ENCODE measurements at places on chromosomes 11 and 22.

- no peak for DNase-seq
Measured at GRCh38 chr11:12141283-12141682, 30.9 kb downstream of the MICAL2 start.

DNA sequence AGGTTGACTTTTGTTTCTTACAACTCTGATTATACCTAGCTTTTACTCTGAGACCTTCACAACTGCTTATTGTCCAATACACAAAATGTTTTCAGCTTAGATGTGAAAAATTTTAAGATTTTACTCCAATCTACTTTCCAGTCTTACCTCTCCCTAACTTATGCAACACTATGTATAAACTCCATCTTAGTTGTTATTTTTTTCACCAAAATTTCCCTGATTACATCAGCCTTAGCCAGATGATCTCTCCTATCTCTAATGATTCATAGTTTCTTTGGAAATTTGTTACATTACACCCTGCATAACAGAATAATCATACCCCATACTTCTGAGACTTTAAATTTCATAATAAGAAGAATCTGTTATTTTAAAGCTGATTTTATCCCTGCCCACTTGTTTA, 621.0 kb upstream of the ANO3 start:
- no peak for DNase-seq

- DNase-seq = no peak
Measured at GRCh38 chr11:126083829-126084607, 21.4 kb upstream of the CDON start.

- no peak for DNase-seq
Measured at GRCh38 chr11:35304386-35304775, 115.0 kb downstream of the SLC1A2 start.

DNA sequence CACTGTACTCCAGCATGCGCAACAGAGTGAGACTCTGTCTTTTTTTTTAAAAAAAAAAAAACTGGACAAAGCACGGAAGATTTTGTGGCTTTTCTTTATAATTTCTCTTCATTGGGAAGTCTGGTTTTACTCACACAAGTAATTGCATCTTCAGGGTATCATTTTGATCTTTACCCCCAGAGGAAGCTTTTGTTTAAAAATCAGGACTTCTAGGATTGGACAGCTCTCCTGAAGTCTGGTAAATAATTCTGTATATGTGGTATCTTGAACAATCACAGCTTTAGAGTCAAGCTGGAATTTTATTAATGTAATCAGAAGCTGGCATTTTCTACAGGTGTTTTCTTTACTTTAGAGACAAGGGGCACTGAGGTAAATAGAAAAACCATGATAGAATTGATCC, 208.1 kb upstream of the NARS2 start:
- no peak for DNase-seq

- DNase-seq = no peak
Measured at GRCh38 chr11:132054822-132055221, 684.4 kb downstream of the NTM start.

GRCh38 chr11:79393362-79394043, 47.3 kb downstream of the TENM4 start:
- no peak for DNase-seq

DNA sequence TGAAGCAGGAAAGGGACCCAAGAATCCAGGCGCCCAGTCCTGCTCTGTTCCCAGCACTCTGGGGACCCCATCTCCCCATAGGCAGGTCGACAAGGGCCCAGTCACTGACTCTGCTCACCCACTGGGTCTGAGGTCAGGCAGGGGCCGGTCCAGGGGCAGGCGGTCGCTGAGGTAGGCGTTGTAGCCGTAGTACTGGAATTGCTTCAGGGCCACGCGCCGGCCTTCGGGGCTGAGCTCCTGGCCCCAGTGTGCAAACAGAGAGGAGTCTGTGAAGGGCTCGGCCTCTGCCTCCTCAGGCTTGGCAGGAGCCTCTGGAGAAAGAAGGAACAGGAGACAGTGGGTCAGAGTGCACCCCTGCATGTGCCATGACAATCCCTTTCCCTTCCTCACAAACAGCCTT, 95.6 kb upstream of the CSNK2A3 start:
- no peak for DNase-seq

DNA sequence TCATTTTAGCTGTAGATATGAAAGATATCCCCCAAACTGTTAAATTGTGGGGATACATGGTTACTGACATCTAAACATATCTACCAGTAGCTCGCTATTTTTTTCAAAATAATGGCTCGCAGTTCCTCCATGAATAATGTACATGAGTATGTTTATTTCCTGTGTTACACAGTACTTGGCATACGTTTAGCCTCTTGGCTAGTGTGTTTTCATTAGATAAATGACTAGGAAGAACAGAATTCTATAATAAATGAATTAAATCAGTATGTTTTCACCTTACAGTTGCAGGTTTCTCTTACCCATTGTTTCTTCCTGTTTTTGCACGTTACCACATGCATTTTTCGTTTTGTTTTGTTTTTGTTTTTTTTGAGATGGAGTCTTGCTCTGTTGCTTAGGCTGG, 21.8 kb downstream of the RNF169 start:
- no peak for DNase-seq

DNA sequence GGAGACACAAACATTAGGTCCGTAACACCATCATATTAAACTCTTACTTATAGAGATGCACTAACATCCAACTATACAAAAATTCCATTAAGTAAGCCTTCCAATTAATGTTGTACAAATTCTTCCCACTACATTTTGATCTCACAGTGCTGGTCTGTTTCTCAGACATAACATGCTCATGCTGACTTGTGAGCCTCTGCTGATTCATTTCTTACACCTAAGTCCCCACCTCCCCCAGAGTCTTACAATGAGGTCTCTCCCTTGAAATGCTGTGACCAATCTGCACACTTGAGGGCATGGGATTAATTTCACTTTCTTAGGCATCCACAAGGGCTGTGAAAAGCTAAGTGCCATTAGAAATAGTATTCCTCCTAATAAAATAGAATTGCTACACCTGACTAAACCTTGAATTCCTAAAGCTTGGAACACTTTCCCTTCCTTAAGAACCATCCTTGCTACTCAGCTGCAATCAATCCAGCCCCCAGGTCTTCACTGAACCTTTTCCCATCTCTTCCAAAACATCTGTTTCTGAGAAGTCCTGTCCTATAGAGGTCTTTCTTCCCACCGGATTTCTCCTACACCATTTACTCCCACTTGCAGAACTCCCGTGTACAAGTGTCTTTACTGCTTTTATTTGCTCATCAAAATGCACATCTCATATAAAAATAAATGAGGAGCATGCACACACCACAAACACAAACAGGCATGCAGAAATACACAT, 2.0 kb downstream of the HBG1 start:
- DNase-seq = no peak

DNA sequence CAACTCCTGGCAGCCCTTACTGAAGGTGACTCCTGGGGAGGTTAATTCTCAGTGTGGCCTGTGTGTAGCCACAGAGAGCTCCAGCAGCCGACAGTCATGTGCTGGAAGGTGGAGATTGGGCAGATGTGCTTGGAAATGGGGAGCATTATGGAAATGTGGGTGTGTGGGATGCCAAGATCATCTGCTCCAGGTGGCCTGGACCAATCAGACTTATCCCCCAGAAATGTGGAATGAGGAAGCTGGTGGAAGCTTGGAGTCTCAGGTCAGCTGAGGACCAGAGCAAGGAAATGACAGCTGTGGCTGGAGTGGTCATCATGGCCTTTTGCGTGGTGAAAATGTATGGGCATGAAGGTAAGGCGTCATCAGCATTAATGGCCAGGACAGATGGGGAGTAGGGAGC, 234.0 kb downstream of the MIAT start:
- DNase-seq = no peak

- DNase-seq = no peak
Measured at GRCh38 chr22:31872209-31872608, 72.1 kb upstream of the YWHAH start.

DNA sequence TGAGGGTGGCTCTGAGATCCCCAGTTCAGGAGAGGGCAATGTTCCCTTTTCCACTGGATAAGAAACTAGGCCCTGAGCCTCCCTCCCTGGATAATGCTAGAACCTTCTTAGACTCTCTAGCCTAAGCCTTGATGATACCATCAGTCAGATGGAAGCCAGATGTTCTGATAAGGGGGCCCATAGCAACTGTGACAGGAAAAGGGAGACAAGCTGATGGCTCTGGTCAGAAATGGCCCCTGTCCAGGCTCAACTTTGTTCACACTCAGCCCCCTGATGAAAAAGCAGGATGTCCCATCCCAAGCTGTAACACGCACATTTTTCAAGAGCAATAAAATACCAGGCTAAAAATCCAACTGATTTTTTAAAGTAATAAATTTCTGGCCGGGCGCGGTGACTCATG, 7.2 kb upstream of the OAF start:
- no peak for DNase-seq

- DNase-seq = no peak
Measured at GRCh38 chr11:125079151-125079877, 16.2 kb downstream of the SLC37A2 start.

DNA sequence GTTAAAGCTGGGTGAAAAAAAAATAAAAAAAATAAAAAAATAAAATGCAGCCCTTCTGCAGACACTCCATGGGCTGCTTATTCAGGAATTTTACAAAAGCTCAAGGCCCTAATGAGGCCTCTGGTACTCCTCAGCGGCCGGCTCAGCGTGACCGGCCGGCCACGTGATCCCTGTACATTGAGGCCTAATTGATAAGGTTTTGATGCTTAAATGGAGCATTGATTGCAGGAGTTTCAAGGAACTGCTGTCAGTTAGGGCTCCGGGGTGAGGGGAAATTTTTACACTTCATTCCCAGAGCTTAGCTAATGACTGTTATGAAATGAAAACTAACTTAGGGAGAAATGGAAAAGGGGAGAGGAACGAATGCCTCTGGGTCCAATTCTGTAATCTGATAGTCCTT, 368.8 kb upstream of the KIRREL3 start:
- no peak for DNase-seq

DNA sequence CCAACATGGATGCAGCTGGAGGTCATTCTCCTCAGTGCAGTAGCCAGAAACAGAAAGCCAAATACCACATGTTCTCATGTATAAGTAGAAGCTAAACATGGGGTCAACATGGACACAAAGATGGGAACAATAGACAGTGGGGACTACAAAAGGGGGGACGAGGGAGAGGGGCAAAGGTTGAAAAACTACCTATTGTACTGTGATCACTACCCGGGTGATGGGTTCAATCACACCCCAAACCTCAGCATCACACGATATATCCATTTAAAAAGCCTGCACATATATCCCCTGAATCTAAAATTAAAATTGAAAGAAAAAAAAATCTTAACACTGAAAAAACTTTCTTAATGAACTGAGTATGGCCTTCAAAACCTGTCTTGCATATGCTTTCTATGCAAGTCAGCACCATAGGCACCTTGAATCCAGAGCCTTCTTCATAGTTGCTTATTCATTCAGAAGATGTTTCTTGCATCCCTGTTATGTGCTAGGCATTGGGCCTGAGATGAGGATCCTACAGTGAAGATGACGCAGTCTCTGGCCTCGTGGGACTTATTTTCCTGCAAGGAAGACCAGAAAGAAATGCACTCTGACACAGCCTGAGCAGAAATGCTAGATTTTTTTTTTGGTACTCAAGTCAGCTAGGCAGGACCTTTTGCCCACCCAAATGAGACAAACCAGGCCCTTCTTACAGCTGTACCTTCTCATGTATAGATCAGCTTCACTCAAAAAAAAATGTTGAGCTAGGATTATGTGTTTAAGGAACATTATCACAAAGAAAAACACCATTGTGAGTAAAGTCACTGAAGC, 21.0 kb downstream of the NNMT start:
- DNase-seq = no peak

DNA sequence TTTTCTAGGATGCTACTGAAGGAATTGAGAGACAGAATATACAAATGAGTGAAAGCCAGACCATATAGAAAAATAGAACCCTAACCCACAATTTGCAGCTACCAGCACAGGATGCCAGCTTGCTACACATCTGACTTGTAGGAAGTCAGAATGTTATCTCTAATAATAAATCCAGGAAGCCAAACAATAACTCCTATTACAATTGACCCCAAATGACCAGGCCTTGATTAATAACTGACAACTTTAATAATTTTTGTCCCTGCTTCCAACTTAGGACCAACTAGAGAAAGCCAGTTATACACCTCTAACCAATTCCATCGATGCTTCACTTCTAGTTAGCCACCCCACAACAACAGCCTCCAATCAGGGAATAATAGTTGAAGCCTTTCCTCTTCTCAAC, 193.4 kb downstream of the CASP12 start:
- DNase-seq = no peak

Data from T47D (cell line).